Trophoblast cell (in vitro differentiated cells and primary cell): ENCODE measurements at places on chromosomes 5 and 9.

- no peak for DNase-seq
These were observed 288.4 kb upstream of the PCSK5 start for GRCh38 chr9:75602060-75602459.

DNA sequence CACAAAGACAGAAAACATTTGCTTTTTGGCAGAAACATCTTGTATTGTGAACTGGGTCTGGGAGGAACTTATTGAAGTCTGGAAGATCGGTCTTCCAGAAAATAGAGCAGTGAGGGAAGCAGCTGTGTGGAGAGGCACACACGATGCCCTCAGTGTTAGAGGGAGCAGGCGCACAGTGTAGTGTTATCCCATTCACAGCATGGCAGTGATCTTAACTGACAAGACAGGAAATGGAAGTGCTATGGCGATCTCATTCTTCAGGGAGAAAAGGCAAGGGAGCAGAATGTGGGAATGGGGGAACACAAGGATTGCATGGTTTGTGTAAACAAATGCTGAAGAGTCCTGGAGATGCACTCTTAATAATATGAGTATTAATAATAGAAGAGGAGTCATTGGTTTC lies 161.0 kb downstream of the PBX3 start:
- DNase-seq = no peak

DNA sequence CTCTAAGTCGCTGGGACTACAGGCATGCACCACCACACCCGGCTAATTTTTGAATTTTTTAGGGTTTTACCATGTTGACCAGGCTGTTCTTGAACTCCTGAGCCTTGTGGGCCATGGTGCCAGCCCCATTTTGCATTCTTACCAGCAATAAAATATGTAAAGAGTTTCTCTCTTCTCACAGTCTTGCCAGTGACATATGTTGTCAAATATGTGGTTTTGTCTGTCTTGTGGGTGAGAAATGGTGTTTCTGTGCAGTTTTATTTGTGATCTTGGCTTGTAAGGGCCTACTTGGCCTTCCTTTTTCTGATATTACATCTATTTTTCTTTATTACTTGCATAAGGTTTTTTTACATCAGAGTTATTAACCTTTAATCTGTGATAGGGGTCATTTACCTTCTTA lies 47.1 kb downstream of the SPIN1 start:
- DNase-seq = no peak

GRCh38 chr5:171957591-171958251 lies 48.7 kb downstream of the FBXW11 start:
- no peak for DNase-seq

DNA sequence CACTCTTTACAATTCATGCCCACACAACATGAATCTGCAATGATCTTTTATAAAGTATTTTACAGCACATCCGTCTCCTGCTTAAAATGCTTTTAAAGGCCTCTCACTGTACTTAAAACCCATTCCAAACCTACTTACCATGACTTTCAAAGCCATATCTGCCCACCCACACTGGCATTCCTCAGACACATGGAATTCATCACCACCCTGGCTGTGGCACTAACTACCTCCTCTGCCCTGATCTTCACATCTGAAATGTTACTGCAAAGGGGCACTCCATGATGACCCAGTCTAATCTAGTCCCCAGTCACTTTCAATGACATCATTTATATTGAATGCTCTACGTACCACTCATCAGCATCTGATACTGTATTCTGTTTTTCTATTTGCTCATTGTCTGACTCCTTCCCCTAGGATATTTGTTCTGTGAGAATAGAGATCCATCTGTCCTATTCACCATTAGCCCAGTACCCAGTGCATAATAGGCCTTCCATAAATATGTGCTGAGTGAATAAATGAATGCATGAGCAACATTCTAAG lies 193.2 kb upstream of the KIF2A start:
- DNase-seq = no peak

- no peak for DNase-seq
These were observed 56.6 kb downstream of the PKD2L2 start for GRCh38 chr5:137945825-137946224.

DNA sequence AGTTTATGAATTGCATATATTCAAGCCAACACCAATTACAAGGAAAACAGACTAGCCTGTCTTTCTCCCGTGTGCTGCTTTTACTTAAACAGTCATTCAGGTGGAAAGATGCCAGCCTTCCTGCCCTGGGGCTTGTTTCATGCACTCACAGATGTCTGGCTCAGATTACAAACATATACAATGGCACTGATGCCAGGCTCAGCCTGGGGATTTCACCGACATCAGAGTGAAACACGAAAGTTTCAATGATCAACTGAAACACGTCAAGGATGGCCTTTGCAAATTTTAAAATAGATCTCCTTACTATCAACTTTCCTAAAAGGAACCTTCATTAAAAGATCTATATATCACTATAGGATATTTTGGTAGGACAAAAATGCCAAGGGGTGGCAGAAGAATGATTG lies 1576.5 kb downstream of the EFNA5 start:
- DNase-seq = no peak
